Left lung (tissue), 14 donors: ENCODE measurements at places on chromosomes 4 and X. TPM values are rescaled to one million over a fixed set of nuclear protein-coding genes. Genes with fewer than 3 reads are reported as not detected.

DNA sequence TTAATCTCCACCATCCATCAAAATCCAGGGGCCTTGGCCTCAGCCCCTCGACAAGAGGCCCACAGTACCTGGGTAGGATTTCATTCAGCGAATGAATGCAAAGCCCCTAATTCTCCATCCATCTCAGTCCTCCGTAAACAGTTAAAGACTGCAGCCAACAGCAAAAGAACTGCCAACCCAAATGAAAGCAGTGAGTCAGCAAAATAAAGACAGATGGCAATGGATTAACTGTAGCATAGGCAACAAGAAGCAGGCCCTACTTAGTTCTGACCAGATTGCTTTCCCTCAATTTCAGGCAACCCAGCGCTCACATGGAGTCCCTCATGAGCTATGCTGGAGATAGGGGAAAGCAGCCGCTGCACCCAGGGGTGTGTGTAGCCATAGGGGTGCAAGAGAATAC, 21.4 kb downstream of the PLAC1 start:
- H3K4me1 ChIP-seq: no peaks in the 10 kb centered on the region
- no peak for DNase-seq
- no peak overlapping the region for H3K27ac ChIP-seq
- no peaks in the 10 kb centered on the region for H3K36me3 ChIP-seq
- H3K4me3 ChIP-seq: no peak overlapping the region

Gene PUDP
- 15.5 TPM for polyA plus RNA-seq

Gene UGT2A1
- polyA plus RNA-seq: not detected

Gene NUP62CL
- polyA plus RNA-seq: 4.3 TPM
